Inflammatory macrophage treated with lipopolysaccharide for 1 hour (primary cell): ENCODE measurements at places on chromosomes 1 and 21.

DNA sequence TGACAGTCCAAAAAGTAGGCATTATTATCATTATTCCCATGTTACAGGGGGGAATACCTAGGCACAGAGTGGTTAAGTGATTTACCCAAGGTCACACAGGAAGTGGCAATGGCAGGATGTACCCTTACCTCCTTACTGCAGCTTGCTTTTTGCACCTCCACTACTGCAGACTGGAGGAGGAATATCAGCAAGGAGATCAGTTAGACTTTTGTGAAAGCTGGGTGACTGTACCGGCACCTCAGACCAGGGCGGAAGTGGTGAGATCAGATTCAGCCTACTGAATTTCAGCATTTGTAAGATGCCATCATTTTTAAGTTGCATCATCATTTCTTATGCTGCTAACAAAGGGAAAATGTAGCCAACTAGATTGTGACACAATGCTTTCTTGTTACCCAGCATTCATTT lies 4.5 kb downstream of the ADARB1 start:
- DNase-seq, result peak; percentile 92

DNA sequence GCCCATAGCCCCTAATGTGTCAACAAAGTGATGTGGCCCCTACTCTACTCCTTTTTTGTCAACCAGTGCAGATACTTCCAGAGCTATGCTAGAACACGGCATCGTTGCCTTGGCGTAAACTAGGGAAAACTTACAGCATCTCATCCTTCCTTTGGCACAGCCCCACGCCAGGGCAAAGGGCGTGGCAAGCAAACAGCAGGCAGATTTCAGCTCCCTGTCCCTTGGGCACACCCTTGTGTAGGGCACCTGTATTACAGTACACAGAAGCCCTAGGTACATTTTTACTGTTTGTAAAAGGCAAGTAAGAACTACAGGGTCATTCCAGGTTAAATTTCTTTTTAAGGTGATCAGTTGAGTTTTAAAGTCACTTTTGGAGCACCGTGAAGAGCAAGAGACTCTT lies 29.3 kb downstream of the PRDX6 start:
- no peak for DNase-seq

DNA sequence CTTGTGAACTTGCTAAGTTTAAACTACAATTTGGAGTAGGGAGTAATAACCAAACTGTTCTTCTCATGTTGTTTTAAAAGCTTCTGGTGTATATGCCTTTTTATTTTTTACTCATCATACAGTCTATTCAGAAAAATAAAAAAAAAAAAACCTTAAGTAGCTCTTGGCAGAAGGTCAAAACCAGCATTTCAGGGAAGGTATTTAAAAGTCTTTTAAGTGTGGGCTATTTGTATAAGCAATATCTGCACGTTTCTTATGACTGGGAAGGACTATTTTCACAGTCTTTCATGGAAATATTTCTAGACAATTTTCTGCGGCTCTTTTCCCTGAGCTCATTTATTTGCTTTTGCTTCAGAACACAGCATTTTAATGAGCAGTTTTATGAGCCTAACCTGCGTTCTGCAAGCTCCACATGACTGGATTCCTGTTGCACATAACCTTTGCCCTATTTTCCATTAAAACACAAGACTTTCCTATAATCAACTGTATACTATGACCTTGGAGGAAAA lies 60.9 kb upstream of the C1orf105 start:
- no peak for DNase-seq

DNA sequence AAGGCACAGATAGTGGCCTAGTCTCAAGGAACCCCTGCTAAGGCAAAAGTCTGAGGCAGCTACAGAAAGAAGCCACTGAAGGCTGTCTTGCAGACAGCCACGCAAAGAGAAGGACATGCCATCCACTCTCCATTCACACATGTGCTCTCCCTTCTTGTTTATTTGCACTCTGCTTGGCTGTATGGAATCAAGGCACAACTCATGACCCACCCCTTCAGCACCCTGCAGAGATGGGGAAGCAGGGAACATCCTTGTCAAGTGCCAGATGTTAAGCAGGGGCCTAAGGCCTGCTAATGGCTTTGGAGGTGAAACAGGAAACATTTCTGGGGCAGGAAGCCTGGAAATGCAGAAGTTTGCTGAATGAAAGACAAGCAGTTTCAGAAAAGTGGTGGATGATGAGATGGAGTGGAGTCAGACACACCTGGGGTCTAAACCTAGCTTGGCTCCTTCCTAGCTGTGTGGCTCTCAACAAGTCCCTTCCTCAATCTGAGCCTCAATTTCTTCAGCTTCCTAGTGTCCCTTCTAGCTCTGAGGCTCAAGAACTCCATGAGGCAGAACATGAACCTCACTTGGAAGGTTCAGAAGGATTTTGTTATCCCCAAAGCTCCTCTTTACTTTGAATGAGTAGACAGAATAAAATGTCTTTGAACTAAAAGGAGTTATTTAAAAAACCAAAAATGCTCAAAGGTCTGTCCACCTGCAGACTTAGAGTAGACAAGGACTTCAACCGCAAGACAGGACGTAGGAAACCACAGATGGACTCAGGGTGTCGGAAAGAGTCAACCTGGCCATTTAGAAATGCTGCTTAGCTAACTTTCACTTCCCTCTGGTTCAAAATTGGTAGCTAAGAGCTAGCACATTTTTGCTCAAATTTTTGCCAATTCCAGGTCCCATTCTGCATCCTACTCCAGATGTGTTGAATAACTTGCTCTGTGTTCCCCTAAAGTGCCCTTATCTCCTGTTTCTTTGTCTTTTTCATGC lies 283.1 kb downstream of the PLPP3 start:
- no peak for DNase-seq

GRCh38 chr1:163408262-163408661 lies 86.5 kb downstream of the NUF2 start:
- DNase-seq, result no peak

- DNase-seq, result no peak
Observed at GRCh38 chr1:240314845-240315801, 223.4 kb downstream of the FMN2 start.

GRCh38 chr1:70486676-70487458 lies 75.8 kb downstream of the CTH start:
- no peak for DNase-seq

GRCh38 chr1:226786550-226786949 lies 47.5 kb upstream of the ITPKB start:
- no peak for DNase-seq

DNA sequence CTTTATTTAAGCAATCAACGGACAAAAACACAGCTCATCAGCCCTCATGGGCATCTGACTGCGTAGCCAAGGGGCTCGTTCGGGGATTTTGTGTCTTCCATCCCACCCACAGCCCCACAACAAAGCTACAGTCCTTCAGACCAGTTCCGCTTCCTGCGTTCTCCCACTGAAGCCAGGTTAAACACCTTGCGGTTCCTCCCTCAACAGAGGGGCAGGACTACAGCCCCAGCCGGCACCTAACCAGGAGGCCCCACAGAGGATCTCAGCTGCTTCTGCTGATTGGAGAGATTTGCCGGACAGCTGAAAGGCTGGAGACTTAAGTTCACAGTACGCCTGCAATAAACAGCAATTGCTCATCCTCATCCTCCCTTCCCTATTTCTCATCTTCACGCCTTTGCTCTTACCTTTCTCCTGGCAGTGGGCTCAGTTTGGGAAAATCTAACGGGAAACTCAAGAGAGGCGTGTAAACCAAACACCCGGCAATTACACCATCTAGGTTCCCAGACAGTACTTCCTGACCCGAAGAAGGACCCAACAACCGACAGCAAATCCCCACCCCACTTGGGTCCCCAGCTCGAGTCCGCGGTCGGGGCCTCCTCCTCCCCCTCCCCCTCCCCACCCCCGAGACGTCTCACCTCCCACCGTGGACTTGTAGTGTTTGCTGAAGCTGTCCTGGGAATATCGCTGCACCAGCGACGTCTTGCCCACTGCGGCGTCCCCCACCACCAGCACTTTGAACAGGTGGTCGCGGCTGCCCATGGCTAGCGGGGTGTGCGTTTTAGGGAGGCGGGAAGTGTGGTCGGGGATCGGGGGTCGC lies 876 bp downstream of the RAB29 start:
- peak; percentile 25 for DNase-seq

- no peak for DNase-seq
Observed at GRCh38 chr1:176545034-176545639, 82.2 kb downstream of the PAPPA2 start.

- DNase-seq, result peak; percentile 26
Observed at GRCh38 chr21:31317688-31318087, 26.4 kb downstream of the TIAM1 start.

DNA sequence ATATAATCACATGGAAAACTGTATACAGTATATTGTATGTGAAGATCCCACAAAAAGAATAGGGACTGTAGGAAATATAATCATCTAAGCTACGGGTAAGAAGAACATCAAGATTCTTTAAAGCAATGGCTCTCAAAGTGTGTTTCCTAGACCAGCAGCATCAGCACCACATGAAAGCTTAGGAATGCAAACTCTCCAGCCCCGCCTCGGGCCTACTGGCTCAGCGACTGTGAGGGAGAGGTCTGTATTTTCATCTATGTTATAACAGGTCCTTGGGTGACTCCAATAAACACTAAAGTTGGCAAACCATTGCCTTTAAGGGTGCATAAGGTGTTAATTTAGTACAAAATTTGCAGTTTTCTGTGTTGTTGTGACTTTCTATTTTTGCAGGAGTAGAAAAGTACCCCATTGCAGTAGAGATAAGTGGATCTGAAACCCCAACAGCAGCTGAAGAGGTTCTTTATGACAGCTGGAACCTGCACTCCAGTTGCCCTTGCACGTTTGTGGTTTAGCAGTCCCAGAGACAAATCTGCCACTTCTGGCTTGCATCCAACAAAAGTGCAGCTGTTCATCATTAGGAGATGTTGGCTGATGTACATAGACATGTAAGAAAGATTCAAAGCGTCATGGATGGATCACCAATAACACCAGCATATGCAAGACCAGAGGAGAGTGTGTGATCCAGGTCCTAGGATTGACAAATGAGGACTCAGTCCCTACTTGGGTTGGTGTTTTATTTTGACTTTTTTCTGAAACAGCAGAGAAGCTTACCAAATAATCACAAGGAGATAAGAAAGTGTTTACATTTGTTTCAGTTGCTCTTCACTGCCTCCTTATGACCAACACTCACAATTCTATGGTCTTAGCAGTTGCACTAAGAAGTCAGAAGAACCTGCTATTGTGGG lies 15.9 kb upstream of the IFNAR1 start:
- DNase-seq, result no peak

DNA sequence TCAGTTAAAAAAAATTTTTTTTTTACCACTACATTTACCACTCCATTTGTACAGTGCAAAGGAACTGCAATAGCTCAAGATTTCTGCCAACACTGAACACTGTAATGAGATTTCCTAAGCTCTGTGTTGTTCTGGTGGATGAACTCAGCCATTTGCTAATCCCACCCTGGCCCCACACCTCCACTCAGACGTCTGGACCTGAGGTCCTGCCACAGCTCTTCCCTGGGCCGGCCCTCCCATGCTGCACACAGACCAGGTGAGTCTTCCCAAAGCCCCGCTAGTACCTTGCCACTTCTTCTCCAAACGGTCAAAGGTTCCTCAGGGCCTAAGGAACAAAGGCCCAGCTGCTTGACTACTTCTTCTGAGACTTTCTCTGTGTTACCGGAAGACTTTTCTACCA lies 56.4 kb downstream of the SLC45A1 start:
- DNase-seq, result no peak

DNA sequence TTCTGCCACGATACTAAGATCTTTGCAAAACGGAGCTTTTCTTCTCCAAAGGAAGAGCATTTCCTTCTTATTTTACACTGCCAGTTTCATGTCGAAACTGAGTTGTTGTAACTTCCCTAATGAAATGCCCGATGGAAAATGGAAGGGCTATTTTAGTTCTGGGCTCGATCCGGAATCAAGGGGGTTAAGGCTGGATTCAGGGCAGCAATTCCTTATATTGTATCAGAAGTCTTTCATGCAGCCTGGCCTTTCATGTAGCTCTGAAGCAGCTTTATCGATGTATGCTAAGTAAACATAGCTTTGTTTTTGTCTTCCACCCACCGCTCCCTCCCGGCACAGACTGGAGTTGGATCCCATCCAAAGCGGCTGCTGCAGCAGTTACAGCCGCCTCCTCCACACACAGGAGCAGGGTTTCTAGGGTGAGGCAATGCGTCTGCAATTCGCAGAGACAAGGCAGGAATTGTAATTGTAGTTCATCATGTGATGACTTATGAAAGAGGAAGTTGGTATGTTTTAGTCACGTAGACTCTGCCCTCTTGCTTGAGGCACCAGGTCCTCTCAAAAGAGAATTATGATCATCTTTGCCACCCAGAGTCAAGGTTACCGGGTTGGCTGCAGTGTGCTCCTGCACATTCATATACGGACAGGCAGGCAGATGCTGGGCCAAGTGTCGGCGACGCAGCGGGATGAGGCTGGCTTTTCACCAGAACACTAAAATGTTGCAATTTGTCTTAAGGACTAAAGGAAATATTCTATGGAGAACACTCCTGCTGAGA lies 2.6 kb upstream of the IRF2BP2 start:
- peak; percentile 93 for DNase-seq

DNA sequence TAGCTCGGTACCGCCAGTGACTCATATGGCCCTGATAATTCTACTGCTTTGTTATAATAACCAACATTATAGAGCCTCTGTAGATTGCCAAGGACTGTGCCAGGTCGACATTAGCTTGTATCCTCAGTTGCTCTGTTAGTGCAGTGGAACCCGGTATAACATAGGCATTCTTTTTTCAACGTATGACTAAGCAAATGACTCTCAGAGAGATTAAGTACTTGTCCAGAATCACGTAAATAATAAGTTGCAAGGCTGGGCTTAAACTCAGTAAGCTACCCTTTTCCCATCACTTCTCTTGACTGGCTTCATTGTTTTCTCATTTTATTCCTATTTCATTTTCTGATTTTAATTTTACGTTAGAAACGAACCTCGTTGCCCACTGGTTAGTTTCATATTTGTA lies 85.1 kb downstream of the UBE4B start:
- no peak for DNase-seq

DNA sequence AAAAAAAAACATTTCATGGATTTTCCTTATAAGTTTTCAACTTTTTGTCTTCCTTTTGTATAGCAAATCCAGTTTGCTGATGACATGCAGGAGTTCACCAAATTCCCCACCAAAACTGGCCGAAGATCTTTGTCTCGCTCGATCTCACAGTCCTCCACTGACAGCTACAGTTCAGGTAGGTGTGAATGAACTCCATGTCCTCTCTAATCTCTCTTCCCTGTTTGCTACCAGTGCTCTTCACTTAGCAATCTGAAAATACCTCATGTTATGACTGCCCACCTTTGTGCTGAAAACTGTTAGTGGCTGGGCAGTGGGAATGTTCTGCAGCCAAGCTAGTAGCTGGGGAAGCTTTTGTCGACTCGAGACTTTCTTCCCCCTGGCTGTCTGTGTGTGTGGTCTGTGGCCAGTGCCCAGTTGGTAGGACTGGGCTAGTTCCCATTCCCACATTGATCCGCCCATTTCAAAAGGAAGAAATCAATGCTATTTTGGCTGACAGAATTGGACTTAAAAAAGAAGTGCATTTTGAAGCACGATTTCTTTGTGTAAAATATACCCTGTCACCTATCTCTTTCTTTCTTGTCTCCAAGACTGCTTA lies 24.5 kb downstream of the AHCYL1 start:
- DNase-seq, result no peak

DNA sequence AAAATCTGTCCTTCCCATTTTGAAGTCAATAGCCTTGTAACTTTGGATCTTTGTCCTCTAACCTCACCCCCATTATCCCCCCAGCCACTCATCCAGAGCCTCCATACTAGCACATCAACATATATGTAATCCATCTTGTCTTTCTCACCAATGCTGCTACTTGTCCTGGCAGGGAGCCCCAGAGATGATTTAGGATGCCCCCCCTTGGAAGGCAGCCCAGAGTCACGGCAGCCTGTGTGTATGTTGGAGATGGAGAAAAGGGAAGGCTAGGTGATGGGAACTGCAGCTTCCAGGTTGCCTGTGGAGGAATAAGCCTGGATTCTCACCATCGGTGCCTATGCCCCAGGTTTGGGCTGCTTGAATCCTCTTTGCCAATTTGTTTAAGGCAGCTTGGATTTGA lies 51.7 kb upstream of the SCMH1 start:
- DNase-seq, result no peak
